ENCODE measurements at places on chromosomes 3 and 15.

GRCh38 chr15:68385240-68385561, 46.8 kb downstream of the ITGA11 start:
- no peak for DNase-seq

DNA sequence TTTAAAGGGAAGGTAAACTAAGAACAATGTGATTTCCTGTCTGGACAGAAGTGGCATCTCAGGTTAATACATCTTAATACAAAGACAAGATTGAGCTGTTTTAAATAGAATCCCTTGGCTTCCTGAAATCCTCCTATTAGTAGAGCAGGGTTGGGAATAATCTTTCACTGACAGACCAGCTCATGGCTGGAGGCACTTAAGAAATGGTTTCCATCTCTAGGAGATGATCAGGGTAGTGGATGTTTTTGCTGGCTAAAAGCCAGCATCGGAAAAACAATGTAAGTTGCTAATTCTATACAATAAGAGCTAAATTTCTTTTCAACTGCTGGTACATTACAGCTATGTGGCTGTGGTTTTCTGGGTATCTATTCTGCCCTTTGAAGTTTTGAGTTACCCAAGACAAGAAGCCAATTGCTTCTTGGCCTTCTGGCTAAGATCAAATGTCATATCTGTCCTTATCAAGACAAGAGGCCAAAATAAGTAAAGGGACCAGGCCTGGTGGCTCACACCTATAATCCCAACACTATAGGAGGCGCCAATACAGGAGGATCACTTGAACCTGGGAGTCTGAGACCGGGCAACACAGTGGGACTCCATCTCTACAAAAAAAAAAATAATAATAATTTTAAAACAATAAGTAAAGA, 49.6 kb downstream of the SHQ1 start:
- no peak for DNase-seq

GRCh38 chr3:126365351-126366277, 8.4 kb upstream of the KLF15 start:
- DNase-seq = no peak

DNA sequence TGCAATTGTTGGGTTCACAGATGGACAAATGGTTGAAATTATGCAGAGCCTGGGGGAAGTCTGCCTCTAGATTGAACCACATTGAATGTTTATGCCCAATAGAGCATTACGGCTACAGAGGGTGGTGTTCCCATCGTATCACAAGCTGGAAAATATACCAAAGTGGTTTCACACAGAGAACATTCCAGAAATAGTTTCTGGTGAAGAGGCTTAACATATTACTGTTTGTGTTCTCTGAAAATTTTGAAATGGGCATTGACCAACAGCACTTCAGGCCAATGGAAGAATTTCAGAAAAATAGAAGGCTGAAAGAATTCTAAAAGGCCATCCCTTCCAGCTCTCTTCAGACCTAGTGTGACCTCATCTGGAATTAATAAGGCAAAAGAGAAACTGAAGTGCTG, 203.9 kb downstream of the NEK10 start:
- DNase-seq = no peak

DNA sequence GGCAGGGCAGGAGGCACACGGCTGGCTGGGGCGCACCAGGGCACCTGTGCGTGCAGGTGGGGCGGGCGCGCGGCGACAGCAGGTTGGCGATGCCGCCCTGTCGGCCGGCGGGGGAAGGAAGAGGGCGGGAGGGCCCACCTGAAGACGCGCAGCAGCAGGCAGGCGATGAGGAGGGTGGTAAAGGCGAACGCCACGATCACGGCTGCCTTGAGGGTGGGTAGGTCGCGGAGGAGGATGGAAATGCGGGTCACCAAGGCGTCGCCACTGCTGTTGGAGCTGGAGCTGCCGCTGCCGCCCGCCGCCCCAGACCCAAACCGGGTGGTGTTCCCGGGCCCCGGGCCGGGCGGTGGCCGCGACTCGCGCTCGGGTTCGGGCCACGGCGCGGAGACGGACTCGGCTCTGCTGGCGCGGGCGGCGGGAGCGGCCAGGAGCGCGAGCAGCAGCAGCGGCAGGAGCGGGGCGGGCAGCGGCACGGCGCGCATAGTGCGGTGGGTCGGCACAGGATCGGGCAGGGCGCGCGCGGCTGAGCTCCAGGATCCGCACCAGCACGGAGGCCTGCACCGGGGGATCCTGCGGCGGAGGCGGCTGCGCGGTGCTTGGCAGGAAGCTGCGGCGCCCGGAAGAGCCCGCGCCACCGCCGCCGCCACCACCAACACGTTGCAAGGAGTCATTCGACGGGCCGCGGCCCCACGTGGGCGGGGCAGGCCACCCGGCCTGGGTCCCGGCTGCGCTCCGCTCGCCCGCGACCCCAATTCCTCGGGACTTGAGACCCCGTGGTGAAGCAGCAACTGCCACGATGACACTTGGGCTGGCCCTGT, at the start of gene FAM174B:
Gene FAM174B, minus strand, starts transcription at position 598 of the 818 bp plus-strand sequence.
- DNase-seq = peak; percentile 7

DNA sequence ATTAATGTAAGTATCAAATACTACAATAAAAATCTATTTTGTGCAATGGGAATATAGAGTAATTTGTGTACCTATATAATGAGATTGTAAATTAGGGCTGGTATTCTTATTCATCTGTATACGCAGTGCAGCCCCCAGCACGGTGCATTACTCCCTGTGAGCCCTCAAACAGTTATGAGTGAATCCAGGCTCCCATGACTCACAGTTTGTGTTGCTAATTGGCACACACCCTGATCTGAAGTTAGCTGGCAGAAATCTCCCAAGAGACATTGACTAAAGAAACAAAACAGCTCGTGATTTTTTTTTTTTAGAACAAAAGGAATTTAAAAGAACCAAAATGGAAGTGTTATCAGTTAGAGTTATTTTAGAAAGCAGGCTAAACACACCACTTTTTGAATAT, 15.7 kb downstream of the GK5 start:
- DNase-seq = no peak

GRCh38 chr3:102069211-102069662, 219.9 kb downstream of the NFKBIZ start:
- DNase-seq = no peak

DNA sequence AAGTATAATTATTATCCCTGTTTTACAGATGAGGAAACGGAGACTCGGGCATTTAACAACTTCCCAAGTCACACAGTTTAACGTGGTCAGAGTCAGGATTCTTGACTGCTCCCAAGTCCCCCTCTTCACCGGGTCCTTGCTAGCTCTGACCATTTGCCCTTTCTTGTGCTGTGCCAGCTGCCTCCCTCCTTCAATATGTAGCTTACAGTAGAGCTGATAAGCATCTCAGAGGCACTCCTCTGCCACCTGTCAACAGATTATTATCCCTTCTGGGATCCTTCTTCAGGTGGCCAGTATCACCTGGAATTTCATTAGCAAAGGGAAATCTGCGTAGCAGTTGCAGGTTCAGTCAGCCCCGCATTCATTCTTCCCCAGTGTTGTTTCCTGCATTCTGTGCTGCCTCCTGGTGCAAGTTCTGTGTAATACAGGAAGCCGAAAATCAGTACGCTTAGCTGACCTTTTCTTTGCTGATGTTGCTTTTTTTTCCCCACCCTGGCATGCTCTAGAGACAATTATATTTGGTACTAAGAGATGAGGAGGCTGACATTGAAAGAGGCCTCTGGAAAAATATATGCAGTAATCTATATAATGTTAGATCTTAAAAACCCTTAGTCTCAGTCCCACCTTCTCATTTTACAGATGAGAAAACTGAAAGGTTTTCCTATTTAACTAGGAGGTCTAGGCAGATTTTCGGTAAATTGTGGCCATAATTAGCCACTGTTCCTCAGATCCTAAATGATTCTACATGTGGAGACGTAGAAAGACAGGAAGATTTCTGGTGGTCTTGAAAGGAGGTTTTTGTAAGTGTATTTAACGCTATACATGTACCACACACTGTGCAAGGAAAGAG, 24.8 kb downstream of the TMOD2 start:
- peak; percentile 11 for DNase-seq

GRCh38 chr15:56244811-56245576, 1.3 kb upstream of the RFX7 start:
- no peak for DNase-seq
